Right forelimb (tissue), 1 donor: ENCODE measurements at places on chromosomes 5 and 9.

- no peak for DNase-seq
These were observed 410.1 kb downstream of the DMRT2 start for GRCh38 chr9:1460143-1460769.

DNA sequence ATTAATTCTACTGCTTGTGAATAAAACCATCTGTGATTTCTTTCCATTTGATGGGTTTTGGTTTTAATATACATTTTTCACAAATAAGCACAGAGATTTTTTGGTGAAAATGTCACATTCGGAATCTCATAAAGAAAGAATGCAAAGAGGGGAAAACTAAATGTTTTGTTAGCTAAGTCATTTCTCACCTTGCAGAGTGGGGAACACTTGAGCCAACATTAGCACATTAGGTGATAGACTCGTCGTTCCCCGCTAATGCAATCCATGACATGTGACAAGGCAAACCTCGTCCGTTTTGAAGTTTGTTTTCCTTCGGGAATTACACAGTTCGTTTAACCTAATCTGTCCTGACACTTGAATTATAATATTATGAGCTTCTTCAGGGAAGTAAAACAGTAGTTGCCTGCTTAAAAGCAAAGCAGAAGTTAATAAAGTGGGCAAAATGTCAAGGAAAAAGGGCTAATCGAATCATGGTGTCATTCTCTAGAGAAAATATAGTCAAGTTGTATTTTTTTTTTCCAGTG, 95.8 kb upstream of the LMX1B start:
- no peak for DNase-seq

- no peak for DNase-seq
These were observed 2.6 kb downstream of the SLC22A5 start for GRCh38 chr5:132372127-132372526.

DNA sequence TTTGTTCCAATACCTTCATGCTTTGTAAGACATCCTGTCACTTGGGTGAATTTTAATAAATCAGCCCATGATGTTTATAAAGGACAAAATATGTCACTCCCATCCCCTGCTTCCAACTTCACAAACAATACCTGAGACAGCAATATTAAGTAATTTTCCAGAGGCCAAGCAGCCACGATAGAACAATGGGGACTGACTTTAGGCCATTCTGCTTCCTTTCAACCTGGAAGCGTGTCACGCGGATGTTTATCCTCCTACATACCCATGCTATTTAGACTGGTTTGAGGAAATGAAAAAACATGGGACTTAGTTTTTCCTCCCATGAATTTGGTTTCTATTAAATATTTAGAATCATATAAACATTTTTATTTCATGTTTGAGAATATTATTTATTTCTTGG, 82.9 kb downstream of the GRAMD2B start:
- no peak for DNase-seq

DNA sequence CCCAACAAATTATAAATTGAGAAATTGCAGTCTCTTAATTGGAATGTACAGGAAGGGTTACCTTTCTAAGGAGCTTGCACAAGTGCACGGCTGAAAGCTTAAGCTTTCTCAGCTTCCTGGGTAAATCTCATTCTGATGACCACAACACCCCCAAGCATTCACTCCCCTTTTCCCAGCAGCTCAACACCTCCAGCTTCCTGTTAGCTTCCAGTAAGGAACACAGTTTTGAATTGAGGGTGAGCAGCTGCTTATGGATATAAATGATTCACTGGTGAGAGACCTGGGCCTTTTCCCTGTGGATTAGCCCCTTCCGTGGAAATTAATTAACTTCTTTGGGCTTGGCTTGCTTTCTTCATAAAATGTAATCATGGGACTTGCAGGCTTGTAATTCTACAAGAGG, 101.2 kb downstream of the SLC28A3 start:
- no peak for DNase-seq

- DNase-seq: no peak
These were observed 27.0 kb upstream of the FREM1 start for GRCh38 chr9:14937216-14937615.

DNA sequence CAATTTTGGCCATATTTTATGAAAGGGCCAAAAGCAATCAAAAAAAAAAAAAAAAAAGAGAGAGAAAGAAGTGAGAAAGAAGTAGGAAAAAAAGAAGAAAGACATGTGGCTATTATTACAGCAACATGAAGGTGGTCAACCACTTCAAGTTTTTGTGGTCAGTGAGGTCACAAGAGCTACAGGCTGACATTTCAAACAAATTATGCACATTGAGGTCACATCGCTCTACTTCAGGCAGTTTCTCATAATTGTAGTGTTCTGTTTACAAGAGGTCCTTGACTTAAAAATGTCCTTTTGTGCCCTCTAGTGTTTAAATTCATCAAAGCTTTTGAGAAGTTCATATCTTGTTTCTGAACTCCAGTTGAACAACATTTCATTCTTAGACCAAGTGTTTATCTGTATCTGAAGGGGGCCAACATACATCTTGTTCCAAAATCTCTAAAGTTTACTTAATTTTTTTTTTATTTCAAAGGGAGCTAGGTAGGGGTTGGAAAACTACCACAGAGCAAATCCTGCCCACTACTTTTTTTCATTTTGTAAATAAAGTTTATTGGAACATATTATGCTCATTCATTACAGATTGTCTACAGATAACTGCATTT, 513.1 kb downstream of the PDE4D start:
- DNase-seq: no peak

DNA sequence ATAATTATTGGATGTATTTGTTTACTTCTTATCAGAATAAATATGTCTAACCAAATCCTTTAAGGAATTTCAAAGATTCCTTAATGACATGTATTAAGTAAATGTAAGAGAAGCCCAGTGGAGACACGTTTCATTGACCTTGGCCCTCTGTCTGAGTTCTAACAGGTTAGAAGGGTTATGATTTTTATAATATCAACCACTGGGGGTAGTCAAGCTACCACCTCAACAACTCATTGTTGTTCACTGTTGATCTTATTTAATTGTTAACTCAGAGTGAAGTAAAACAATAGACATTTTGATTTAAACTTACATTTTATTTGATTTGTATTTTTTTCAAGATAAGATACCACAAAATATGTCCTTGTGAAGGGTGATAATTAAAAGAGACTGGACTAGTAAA, 499.2 kb upstream of the COX7C start:
- no peak for DNase-seq

GRCh38 chr5:67289763-67290521, 93.3 kb upstream of the CD180 start:
- no peak for DNase-seq

DNA sequence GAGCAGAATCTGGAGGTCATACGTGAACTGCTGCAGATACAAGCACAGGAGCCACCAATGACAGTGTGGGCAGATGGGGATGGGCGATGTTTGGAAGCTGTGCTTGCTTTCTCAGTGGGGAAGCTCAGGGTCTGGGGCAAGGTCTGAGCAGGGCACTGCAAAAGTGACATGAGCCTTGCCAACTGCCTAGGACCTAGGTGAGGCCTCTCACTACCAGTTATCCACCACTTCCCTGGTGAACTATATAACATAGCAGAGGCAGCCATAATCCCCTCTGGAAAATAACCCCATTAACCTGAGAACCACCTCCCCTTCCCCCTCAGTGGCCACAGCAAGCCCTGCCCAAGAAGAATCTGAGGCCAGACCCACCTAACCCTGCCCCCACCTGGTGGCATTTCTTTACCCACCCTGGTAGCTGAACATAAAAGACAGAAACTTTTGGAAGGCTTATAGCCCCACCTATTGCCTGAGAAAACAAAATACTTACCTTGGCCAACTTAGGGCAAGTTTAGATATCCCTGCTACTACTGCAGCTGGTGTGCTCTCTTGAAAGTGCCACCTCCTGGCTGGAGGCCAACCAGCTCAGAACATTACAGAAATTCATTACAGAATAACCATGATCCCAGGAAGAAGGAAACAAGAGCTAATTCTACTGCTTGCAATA, 18.8 kb upstream of the SPEF2 start:
- no peak for DNase-seq

- no peak for DNase-seq
These were observed 342.4 kb downstream of the FGF10 start for GRCh38 chr5:44046619-44047364.

- no peak for DNase-seq
These were observed 27.9 kb downstream of the USP20 start for GRCh38 chr9:129863059-129863690.

GRCh38 chr5:129496421-129496820, 36.3 kb downstream of the ADAMTS19 start:
- peak; percentile 61 for DNase-seq

GRCh38 chr5:168897387-168898122, 318.4 kb upstream of the PANK3 start:
- DNase-seq: no peak

GRCh38 chr5:169785771-169786618, 148.9 kb downstream of the DOCK2 start:
- DNase-seq: no peak

GRCh38 chr5:149297340-149298025, 25.8 kb downstream of the AFAP1L1 start:
- no peak for DNase-seq

DNA sequence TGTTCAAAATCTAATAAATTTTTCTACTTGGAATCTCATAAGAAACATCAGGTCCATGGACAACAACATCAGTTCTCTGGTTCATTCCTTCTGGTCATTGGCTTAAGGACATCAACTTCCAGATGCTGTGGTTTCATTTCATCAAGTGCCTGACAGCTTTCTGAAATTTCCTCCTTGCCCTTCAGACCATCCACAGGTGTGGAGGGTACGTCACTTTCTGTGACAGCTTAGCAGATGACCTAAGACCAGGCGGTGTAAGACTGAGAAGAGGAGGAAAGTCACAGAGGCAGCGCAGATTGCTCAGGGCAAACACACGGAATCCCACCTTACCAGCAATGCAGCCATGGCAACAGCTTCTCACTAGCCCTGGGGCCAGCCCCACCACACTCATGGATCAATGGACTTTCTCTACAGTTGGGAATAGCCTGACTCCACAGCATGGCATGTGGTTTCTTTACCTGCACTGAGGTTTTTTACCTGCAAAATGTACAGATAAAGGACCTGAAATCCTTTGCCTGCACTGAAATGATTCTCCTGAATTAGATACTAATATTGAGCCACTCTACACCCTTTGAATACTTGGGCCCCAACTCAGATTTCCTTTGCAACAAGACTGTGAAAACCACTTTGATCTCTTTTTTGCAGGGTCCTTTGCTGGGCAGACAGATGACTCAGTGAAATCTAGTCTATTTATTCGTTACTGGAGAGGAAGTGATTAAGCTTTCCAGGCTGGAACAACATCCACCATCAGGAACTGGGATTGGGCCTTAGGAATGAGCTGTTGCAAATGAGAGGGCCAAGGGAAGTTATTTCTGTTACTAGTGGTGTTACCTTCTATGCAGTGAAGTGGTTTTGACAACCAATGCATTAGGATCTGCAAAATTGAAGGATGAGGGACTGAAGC, 26.9 kb downstream of the TICAM2 start:
- DNase-seq: no peak

GRCh38 chr9:137777761-137778160, 99.8 kb upstream of the CACNA1B start:
- DNase-seq: no peak

GRCh38 chr9:68508547-68508946, 32.1 kb downstream of the TMEM252 start:
- no peak for DNase-seq

DNA sequence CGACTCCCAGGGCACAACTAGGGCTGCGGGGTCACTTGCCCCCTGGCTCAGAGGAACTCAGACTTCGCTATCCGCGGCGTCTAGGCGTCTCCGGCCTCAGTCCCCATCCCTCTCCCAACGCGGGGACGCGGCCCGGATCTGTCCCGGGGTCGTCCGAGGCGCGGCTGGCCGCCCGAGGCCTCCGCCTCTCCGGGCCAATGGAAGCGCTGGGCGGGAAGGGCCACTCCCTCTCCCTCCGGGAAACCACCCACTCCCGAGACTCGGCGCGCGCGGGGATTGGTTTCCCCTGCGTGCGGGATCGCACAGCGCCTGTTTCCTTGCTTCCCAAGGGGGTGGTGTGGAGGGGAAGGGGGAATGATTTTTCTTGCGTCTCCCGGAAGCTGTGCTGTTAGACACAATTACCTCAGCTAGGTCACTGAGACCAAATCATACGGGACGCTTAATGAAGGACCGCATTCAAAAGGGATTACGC, 38.3 kb downstream of the NR2F1 start:
- DNase-seq: no peak

DNA sequence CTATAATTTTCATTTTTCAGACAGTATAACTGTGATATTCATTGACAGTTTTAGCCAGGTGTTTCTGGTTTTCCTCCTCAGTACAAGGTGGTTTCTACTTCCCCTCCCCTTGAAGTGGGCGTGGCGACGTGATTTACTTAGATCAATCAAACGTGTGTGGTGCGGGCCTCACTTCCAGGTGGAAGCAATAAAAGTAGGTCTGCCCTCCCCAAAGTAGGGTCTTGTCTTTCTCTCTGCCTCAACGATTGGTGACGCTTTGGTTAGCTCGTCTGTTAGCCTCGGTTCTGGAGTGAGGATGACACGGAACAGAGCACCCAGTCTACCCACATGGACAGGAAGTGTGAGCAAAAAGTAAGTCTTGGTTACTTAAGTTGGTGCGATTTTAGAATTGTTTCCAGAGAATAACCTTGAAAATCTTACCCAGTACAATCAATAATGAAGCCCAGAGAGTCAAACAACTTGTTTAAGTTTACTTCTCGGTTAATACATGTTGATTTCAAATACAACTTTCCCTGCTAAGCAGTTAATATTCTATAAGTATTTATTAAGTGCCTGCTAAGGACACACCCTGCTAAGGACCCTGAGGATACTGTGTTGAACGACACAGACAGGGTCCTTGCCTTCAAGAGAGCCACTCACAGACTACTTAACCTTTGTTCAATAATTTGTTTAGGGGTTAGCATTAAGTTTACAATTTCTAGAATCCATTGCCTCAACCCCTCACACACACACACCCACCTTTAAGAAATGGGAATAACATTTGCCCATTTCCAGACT, 48.4 kb downstream of the COX7C start:
- no peak for DNase-seq

DNA sequence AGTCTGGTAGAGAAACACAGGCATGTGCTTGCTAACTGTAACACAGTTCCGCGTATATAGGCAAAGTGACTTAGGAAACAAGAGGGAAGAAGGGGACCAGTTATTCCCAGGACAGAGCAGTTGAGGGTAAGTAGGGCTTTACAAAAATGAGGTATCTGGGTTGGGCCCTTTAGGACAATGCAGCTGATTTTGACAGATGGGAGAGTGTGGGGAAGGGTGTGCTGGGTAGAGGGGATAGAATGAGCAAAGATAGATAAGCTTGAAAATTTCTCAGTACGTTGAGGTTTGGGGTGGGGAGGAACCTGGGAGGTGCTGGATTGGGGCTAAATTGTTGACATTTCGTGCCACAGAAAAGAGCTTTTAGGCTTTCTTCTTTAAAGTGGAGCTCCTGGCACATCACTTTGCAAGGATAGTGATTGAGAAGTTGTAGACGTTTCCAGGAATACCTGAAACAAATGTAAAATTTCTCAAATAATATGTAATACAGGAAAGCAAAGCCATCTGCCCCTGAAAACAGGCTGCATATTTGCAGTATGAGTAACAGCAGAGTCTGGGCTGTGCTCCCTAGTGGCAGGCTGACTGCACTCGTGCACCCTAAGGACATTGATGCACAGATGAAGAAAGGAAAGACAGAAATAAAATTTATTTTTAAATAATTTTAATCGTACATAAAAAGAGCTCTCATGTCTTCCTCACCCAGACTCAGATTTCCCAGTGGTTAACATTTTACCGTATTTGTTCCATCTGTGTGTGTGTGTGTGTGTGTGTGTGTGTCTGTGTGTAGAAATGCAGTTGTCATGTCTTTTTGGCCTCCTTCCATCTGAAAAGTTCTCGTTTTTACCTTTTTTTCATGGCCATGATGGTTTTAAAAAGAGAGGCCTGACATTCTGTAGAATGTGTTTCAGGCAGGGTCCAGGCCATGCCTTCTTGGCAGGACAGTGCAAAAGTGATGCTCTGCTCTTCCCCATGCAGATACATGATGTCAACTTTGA, 144.9 kb upstream of the DMRT1 start:
- no peak for DNase-seq
